Renal pelvis (tissue), 12 donors: ENCODE measurements at places on chromosomes 4 and X.

DNA sequence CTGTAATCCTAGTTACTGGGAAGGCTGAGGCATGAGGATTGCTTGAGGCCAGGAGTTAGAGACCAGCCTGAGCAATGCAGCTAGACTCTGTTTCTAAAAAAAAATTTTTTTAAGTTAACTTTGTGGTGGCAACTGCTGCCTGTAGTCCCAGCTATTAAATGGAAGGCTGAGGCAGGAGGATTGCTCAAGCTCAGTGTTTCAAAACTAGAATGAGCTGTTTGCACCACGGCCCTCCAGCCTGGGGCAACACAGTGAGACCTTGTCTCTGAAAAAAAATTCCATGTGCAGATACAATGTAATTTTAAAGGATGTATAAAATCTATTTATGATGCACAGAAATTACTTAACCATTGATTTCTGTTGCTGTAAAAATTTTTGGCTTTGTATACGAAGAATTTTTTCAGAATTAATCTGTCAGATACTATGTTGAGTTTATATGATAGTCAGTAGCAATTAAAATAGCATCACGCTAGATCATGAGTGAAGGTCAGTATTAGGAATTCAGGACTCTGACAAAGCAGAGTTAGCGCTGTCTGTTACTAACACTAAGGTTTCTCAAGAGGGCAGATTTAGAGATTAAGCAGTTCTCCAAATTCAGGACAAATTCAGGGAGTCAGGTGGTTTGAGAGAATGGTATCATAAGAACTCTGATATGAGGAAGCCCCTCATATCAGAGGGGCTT, 8.3 kb upstream of the AGA start:
- DNase-seq: no peak

DNA sequence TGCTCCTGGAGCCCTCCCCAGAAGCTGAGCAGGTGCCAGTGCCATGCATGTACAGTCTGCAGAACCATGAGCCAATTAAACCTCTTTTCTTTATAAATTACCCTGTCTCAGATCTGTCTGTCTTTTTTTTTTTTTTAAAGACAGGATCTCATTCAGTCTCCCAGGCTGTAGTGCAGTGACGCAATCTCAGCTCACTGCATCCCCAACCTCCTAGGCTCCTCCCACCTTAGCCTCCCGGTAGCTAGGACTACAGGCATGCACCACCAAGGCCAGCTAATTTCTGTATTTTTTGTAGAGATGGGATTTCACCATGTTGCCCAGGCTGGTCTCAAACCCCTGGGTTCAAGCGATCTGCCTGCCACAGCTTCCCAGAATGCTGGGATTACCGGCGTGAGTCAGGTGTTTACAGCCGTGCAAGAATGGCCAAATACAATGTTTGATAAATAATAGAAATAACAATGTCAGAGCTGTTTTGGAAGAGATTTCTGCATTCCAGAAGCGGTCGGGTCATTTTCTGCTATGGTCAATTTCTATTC, 68.8 kb downstream of the SLC2A9 start:
- DNase-seq: no peak

GRCh38 chr4:105179539-105180401, 33.1 kb downstream of the TET2 start:
- no peak for DNase-seq

DNA sequence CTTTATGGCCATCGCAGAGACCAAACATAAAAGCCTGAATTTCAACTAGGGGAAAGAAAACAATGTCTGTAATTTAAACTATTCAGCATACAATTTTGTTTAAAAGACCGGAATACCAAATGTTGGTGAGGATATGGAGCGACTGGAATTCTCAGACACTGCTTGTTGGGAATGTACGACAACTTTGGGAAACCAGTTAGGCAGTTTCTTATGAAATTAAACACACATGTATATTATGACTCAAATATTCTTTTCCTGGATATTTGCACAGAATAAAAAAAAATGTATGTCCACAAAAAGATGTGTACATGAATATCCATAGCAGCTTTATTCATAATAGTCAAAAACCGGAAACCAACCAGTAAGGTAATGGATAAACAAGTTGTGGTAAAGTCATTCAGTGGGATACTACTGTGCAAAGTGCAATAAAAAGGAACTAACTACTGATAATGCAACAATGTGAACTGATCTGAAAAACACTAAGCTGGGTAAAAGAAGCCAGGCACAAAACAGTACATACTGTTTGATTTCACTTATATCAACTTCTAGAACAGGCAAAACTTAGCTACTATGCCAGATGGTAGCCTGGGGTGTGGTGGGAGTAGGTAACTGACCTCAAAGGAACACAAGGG, 152.7 kb upstream of the FTHL17 start:
- no peak for DNase-seq

DNA sequence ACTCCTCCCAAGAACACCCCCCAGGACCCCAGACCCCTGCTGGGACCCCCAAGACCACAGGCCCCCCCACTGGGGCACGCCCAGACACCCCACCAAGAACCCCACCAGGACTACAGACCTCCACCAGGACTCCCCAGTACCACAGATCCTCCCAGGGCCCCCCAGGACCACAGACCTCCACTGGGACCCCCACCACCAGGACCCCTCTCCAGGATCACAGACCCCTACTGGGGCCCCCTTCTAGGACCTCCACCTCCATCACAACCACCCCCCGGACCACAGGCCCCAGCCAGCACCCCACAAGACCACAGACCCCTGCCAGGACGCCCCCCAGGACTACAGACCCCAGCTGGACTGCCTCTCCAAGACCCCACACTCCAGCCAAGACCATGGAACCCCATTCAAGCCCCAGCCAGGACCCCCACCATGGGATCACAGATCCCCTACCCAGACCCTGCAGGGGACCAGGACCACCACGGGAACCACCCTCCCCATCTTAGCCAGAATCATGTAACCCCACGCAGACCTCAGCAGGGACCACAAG, 855 bp upstream of the DHRSX start:
- no peak for DNase-seq

- no peak for DNase-seq
Observed at GRCh38 chr4:140315019-140315418, 58.4 kb upstream of the SCOC start.
